ENCODE measurements at places on chromosomes 4 and X.

DNA sequence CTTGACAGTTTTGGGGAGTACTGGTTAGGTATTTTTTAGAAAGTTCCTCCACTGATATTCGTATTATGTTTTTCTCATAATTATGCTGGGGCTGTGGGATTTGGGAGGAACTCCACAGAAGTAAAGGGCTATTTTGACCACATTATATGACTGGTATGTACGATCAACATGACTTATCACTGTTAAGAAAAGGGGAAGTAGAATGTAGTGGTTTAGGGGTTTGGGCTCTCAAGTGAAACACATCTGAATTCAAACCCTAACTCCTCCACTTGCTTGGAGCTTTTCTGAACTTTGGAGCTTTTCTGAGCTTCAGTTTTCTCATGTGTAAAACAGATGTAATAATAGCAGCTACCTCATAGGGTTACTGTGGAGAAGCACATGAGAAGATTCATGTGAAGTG is 96.4 kb upstream of the C1GALT1C1 start:
- DNase-seq = no peak

- DNase-seq = no peak
Measured at GRCh38 chr4:100118181-100118580, 72.1 kb downstream of the DDIT4L start.

- no peak for DNase-seq
Measured at GRCh38 chr4:152462047-152462446, 73.8 kb downstream of the FBXW7 start.

- no peak for DNase-seq
Measured at GRCh38 chrX:20585782-20586181, 319.1 kb upstream of the RPS6KA3 start.

DNA sequence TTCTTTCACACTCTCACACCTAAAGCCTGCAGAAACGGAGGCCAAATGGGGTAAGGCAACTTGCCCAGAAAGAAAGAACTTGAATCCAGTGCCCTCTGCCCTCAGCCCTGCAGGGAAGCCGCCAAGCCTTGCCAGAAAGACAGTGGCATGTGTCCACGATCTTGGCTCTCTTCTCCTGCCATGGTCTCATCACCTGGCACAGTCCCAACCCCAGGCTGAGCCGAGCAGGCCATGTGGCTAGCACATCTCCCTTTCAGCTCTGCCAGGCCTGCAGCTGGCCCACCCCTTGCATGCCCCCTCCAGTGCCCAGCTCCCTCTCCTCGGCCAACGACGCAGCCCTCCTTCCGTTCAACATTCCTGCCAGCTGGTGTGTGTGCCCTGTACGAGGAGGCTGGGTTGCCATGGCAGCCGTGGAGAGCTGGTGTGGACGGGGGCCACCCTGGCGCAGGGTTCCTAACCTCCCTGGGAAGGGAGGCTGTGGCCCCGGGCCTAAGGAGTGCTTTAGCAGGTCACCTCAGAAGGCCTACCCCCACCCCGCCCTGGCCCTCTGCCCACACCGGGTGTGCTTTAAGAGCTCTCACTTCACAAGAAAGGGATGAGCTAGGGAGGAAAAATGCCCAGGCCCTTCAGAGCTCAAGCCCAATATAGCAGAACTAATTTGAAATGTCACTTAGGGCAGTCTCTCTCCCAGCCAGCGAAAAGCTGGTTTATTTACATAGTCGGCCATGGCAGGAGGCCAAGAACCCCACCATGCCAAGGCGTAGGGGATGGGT is 73.0 kb upstream of the PJA1 start:
- no peak for DNase-seq

GRCh38 chrX:9635803-9636202 is 129.8 kb downstream of the GPR143 start:
- no peak for DNase-seq

DNA sequence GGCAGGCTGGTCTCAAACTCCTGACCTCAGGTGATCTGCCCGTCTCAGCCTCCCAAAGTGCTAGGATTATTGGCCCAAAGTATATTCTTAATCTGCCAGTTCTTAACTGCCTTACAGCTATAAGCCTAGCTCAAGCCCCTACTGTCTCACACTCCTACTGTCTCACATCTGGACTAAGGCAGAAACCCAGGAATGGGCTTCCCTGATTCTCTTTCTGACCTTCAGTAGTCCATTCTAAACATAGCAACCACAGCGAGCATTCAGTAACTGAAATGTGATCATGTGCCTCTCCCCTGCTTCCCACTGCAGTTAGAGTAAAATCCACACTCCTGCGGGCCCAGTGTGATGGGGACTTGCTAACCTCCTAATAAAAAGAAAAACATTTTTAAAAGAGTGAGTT is 58.9 kb downstream of the MTMR1 start:
- DNase-seq = no peak

DNA sequence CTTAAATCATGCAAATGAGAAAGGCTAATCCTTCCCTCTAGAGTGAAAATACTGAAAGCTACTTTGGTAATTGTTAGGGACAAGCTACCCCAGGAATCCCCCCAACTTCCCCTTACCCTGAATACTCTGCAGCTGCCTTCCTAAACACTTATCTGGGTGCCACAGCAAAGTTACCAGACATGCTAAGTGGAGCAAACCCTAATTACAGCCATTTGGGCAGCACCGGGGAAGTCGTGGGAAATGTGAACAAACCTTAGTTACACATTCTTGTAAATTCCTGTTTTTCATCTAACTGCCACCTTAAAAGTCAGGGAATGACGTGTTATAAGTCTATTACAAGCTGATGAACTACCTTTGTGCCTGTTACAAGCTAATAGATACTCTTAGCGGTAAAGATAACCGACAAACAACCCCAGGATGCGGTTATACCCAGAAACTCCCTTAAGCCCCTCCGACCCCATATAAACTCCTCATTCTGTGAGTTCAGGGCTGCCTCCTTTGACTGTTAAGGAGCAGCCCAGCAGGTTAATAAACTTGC is 66.0 kb upstream of the PLAC8 start:
- DNase-seq = no peak

- DNase-seq = no peak
Measured at GRCh38 chrX:18194688-18195087, 26.0 kb downstream of the BEND2 start.

DNA sequence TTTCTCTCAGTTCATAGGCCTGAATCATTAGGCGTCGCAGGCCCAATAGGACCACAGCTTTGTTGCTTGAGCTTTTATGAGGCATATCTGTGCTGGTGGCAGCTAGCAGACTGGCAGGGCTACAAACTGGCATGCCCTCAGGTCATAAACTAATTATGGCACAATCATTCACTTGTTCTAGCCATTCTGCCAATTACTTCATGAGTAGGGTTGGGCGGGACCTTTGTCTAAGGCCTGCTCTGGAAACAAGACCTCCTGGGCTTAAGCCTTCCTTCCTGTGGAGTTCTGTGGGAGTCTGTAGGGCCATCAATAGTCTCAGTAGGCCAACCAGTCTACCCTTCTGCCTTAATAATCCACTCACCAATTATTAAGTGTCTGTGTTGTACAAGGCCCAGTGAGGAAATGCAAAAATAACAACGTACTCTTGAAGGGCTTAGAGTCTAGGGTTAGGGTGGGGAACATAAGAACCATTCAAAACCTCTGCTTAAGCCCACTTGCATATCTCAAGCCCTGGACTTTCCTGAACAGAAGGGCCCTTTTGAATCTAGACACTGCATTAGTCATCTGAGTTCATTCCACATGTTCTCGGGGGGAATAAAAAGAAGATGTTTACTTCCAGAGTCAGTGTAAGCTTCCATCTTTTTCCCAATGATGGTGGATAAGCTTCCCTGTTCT is 44.5 kb downstream of the SHROOM4 start:
- DNase-seq = no peak

GRCh38 chr4:16278178-16278577 is 51.9 kb upstream of the TAPT1 start:
- DNase-seq = no peak

GRCh38 chrX:147072747-147073146 is 258.2 kb upstream of the CXorf51A start:
- DNase-seq = no peak

GRCh38 chr4:140156529-140157171 is 2.7 kb upstream of the MAML3 start:
- no peak for DNase-seq

DNA sequence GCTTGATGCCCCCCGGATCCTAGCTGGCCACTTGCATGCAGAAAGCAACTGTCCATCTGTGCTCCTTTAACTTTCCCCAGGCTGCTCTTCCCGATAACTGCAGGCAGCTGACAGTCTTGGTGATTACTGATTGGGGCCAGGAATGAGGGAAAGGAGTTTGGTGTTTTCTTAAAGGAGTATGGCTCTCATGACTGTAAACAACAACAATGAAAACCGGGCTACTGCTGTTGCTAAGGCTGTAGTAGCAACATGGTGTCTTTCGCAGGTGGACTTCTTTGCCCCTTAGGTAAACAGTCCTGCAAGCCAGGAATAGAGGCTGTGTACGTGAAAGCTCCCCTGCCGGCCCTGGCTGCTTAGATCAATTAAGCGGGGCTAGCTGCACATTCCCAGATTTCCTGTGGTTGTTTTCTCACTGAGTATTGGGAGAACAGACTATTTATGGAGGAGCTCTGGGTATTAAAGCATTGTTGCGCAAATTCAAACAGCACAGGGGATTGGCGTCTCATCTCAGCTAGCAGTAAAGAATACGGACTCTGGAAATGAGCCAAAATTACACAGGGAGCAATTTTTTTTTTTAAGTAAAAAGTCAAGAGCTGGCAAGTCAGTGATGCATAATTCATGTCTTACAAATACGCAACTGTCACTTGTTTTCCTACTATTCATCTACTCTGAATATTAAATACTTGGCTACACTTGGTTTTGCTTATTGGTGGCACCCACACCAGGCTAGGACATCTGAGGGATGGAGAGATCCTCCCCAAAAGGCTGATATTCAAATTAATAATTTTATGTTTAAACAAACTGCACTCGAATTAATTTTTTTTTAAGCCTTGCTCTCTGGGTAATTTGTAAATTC is 61.6 kb upstream of the NAP1L5 start:
- no peak for DNase-seq

GRCh38 chrX:72141372-72142004 is 9.8 kb upstream of the RTL5 start:
- no peak for DNase-seq

- no peak for DNase-seq
Measured at GRCh38 chrX:54048412-54048811, 4.1 kb upstream of the PHF8 start.

DNA sequence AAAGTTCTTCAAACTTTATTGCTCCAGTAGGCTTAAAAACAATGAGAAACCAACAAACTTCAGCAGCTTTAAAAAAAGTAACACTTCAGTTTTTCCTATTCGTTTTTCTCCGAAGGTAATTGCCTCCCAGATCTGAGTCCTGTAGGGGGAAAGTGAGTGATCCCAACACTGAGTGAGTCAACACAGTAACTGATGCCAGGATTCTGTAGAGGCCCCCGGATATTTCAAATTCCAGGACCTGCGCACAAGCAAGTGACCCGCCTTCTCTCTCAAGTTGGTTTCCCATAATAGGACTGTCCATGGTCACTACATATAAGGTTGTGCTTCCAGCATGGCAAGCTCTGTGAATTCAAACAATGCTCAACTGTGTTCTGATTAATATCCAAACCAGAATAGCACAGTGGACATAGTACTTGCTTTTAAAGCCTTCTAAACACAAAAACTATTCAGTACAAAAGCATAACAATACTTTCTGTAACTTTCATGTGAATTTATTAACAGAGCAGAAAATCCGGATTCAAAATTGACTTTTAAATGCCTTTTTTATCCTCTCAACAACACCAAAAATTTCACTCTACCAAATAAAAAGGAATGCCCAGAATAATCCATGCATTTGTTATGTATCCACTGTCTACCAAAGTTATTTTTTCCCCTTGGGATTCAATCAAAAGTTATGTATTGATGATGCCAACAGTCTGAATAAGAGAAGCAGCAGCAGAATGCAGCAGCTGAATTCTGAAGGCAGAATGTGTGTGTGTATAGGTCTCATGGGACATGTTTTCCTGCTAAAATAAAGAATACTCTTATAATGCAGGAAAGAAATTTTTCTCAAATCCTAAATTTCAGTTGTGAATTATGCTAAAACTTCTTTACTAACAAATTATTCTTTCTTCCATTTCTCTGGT is at the start of gene DMD:
DMD (minus strand) TSS at position 194 of the 905 bp plus-strand sequence. CDS start 237 bp downstream, outside the sequence.
- no peak for DNase-seq

GRCh38 chr4:178448372-178449035 is 1006.3 kb upstream of the AGA start:
- no peak for DNase-seq

GRCh38 chr4:114734594-114734993 is 136.0 kb downstream of the UGT8 start:
- no peak for DNase-seq

DNA sequence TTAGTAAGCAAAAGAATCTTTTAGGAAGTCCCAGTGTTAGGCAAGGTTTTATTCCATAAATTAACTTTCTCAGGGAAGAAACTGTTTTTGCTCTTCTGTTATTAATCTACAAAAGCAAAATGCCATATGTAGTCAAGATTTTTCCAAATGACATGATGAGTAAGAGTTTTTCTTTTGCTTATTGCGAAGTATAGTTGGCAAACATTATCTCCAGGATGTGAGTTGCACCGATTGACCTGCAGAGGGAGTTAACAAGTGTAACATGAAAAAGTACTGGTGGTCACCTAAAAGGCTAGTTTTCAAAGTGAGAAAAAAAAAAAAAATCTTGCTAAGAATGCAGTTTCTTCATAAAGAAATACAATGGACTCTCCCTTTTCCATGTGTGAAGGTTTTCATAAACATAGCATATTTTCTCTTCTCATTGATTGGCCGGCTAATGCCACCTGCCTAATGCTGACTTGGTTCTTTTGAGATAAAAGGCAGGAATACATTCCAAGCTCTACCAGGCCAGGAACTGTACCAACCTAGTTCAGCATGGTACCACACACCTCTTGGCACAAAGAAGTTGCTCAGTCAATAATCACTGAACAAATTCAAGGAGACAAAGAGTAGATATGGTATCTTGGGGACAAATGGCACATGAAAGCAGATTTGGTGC is 100.2 kb downstream of the LNX1 start:
- no peak for DNase-seq

DNA sequence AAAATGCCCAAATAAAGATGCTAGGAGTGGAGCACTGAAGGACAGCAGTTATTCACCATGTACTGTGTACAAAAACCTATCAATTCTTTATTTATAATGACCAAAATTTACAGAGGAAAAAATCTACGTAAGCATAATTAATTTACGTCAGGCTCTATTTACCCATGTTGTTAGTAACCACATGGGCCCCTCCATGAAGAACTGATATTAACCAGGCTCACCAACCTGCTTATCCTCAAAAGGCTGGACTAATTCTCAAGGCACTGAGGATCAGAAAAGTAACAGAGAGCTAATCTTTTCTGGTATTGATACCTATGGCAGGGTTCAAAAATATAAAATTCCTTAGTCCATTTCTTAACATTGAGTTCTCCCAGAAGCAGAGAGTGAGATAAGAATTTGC is 140.0 kb downstream of the ARHGAP6 start:
- no peak for DNase-seq

- no peak for DNase-seq
Measured at GRCh38 chr4:148857239-148857972, 415.2 kb upstream of the NR3C2 start.

GRCh38 chr4:113293043-113293560 is 243.6 kb downstream of the ANK2 start:
- no peak for DNase-seq

- DNase-seq = no peak
Measured at GRCh38 chr4:60724623-60725022, 475.5 kb upstream of the ADGRL3 start.
